ENCODE measurements at places on chromosomes 11 and 22.

DNA sequence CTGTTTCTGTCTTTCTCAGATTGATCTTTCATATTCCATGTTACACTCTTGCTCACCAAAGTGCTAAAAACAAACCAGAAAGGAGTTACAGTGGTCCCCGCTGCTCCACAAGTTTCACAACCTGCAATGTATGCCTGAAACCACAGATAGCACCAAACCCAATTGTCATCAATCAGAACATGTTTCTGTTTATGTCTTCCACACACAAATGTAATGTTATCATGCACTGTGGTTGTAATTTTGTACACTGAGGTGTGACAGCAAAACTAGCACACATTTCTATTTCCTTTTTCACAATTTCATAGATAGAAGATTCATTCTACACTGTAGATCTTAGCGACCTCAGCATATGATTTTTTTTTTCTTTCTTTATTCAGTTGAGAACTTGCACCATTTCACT lies 1045.9 kb upstream of the RAG2 start:
- no peak for DNase-seq

DNA sequence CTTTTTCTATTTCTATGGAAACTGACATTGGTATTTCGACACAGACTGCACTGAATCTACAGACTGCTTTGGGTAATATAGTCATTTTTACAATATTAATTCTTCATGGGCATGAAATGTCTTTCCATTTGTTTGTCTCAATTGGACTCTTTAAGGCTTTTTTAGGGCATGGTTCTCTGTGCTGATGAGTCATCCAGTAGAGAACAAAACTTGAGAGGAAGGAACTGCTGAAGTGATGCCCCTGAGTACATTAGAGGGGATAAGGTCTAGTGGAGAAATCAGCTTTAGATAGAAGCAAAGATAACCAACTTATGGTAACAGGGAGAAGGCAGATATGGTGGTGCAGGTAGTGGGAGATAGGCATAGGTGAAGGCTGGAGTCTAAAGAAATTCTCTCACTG lies 25.1 kb downstream of the TSG101 start:
- DNase-seq: no peak

DNA sequence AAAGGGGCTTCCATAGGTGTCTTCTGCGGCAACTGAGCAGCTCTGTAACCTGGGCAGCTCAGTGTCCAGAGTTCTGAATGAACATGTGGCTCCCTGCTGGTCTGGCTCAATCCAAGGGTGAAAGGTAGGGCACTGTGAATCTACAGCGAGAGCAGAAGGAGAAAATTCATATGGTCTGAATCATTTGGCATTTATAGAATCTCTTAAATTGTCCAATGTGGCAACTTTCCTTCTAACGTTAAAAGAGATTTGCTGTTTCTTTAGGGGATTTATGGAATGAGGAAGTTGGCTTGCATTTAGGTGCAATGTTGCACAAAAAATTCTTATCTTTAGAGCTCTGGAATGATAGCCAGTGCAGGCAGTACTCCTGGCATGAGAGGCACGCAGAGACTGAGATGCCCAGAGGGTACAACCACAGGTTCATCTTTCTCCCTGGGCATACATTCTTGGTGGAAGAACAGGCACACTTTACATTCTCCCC lies 17.0 kb downstream of the ATXN10 start:
- no peak for DNase-seq

DNA sequence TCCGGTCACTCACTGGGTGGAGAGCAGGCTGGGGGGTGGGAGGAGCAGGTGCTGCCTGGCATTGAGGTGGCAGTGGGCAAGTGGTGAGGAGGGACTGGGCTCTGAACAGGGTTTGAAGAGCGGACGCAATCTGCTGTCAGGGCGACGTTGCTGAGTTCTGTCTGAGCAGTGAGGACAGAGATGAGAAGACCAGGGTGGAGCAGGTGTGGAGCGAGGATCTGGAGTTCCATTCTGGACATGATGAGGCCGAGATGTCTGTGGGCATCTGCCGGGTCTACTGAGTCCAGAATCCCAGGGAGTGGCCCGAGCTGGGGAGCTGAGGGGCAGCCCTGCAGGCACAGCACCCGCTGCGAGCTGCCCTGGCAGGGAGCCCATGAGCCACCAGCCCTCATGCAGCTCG lies 2.2 kb upstream of the MOV10L1 start:
- DNase-seq: no peak
